ENCODE measurements at places on chromosomes 6 and 20.

GRCh38 chr6:149031201-149031858 is 284.5 kb downstream of the UST start:
- no peak for DNase-seq

- no peak for DNase-seq
These were observed 160.5 kb downstream of the BACH2 start for GRCh38 chr6:90136176-90136575.

DNA sequence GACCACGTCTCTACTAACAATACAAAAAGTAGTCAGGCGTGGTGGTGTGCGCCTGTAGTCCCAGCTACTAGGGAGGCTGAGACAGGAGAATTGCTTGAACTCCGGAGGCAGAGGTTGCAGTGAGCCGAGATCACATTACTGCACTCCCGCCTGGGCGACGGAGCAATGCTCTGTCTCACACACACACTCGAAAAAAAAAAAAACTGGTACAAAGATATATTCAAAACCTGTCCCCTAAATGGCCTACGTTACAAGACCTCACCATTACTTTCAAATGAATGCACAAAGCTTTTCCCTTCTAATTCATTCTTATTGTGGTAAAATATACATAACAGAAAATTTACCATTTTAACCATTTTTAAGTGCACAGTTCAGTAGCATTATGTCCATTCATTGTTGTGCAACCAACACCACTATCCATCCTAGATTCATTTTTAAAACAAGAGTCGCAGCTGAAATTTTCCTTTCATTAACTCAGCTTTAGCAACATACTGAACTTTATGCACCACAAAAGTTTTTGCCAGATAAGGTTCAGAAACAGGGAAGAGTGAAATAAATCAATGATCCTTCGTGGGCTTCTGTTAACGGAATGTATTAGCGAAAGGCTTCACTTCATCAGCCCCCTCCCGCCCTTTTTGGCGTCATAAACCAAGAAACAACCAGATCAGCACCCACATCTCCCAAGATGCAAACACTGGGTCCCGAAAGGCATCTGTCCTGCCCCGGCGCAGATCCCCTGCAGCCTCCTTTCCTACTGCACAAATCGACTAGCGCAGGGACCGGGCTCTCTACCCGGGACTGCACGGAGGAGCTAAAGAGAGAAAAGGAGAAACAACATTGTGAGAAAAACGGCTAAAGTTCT is 825 bp upstream of the FAM135A start:
- no peak for DNase-seq

DNA sequence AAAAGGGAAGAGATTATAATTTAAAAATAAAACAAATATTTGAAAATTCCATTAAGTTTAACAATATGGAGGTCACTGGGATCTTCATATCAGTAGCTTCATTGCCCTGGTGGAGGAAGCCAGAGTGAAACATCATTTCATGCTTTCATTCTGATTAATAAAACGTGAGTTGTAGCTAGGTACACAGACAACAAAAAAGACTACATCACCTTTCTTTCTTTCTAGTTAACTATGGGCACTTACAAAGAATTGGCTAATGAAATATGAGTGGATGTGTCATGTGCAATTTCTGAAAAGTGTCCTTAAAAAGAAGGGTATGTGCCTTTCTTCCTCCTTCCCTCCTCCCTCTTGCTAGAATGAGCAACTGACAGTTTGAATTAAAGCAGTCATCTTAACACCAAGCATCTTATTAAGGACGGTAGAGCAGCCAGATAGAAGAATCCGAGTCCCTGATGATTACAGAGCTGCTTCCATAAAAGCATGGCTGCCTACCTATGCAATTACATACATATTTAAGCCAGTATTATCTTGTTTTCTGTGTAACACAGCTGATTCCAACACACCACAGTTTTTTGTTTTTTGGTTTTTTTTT is 3.4 kb downstream of the SERAC1 start:
- no peak for DNase-seq

- DNase-seq: no peak
These were observed 212.5 kb downstream of the CDH4 start for GRCh38 chr20:61464307-61465303.

- no peak for DNase-seq
These were observed 307.9 kb upstream of the SLC35B3 start for GRCh38 chr6:8743170-8743745.

GRCh38 chr6:11586536-11586935 is 49.0 kb downstream of the TMEM170B start:
- peak; percentile 77 for DNase-seq

DNA sequence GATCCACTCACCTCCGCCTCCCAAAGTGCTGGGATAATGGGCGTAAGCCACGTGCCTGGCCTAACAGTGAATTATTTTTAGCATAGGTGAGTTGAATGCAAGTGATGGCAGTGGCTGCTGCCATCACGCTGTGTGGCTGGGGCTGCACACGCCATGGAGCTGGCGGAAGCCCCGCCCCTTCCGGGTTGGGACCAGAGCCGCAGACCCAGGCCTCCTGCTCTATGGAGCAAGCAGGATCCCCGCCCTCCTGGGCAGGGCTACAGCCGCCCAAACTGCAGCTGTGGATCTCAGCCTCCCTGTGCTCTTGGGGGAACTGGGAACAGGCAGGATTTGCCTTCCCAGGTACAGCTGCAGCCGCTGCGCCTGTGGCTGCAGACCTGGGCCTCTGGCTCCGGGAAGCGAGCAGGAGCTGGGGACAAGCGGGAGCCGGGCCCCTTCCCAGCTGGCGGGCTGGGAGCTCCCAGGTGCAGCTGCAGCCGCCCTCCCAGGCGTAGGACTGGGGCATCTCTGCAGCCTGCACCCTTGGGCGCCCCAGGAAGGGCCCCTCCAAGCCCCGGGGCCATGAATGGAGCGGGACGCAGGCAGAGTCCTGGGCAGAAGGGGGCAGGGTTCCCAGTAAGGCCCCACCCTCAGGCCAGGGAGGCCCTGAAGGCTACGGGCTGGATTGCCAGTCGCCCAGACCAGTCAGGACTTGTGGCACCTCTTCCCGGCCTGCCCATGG is 30.9 kb upstream of the SLA2 start:
- DNase-seq: no peak

- DNase-seq: no peak
These were observed 172.9 kb downstream of the CARMIL1 start for GRCh38 chr6:25452031-25452430.
